NCI-H1092 (cell line): ENCODE measurements at places on chromosomes 13 and 19.
A peak's percentile ranks its signal among the peaks of the same experiment; 100 is the strongest.

DNA sequence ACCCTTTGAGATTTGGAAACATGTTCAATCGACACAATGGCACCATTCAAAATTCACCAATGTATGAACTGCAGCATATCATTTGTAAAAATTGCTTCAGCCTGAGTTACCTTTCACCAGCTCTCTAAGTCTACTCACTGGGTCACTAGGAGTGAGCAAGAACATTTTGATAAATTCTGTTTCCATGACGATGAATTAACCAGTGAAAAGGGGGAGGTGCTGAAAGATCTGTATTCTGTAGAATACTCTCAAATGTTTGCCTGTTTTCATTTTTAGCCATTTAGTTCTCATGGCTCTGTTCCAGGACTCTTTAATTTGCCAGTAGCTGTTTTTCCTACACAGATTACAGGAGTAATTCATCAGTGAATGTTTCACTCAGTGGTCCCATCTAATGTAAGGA lies 883.4 kb downstream of the DIAPH3 start:
- DNase-seq = peak; percentile 54

- DNase-seq = no peak
Observed at GRCh38 chr13:60134376-60134775, 29.4 kb downstream of the DIAPH3 start.

- DNase-seq = no peak
Observed at GRCh38 chr13:36251017-36251416, 36.7 kb upstream of the SOHLH2 start.

DNA sequence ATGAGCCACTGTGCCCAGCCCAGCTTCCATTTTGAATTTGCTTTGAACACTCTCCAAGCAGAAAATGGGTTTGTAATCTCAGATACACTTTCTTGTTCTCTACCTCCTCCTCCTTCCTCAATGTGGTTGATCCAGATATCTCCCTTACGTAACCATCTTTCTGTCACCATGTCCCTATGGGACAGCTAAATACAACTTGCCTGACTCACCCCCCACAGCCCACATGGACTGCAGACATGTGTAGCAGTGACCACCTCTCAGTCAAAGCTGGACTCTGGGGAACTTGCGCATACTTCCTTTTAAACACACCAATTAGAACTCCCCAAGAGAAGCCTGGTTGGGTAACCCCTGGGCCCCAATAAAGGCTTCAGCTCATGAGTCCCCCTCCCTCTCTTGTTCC lies 10.8 kb upstream of the ZNF799 start:
- DNase-seq = no peak

DNA sequence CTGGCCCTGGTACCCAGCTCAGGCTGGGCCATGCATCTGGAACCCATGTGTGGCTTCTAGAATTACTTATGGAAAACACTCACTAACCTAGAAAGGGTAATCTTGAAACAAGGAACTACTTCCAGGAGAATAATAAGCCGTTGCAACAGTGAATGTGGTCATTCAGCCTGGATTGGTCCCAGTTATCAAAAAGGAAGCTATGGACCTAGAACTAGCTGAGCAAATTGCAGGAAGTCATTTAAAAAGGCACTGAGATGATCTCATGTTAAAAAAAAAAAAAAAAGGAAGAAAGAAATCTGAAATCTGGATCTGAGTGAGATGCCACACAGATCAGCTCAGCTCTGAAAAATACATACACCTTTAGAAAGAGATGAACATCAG lies 59.6 kb downstream of the DCT start:
- no peak for DNase-seq

- no peak for DNase-seq
Observed at GRCh38 chr19:56740501-56740900, 68.9 kb upstream of the ZNF835 start.

DNA sequence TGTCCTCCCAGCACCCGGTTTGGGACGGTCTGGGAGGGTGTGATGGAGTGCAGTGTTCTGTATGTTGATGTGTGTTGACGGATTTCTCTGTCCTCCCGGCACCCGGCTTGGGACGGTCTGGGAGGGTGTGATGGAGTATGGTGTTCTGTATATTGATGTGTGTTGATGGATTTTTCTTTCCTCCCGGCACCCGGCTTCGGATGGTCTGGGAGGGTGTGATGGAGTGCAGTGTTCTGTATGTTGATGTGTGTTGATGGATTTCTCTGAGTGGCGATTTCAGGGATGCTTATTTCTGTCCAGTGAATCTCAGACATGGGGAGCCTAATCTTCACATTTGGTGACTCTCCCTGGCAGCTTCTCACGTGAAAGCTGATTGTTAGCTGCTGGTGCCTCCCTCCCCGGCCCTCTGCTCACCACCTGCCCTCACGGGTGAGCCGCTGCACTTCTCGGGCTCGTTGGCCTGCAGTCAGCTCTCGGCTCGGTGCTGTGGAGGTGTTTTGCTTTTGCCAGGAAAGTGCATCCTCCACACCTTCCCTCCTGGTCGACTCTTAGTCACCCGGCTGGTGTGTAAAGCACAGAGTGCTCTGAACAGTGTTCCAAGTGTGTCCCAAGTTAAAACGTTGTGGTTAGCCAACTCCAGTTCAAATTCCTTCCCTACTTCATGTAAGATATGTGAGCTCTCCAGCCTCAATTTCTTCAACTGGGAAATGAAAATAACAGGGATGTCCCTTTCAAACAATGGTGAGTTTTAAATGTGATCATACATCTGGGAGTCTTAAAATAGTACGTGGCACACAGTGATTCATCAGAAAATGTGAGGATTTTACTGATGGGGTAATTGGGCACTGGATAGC lies 54.6 kb downstream of the ATP11A start:
- peak; percentile 50 for DNase-seq

DNA sequence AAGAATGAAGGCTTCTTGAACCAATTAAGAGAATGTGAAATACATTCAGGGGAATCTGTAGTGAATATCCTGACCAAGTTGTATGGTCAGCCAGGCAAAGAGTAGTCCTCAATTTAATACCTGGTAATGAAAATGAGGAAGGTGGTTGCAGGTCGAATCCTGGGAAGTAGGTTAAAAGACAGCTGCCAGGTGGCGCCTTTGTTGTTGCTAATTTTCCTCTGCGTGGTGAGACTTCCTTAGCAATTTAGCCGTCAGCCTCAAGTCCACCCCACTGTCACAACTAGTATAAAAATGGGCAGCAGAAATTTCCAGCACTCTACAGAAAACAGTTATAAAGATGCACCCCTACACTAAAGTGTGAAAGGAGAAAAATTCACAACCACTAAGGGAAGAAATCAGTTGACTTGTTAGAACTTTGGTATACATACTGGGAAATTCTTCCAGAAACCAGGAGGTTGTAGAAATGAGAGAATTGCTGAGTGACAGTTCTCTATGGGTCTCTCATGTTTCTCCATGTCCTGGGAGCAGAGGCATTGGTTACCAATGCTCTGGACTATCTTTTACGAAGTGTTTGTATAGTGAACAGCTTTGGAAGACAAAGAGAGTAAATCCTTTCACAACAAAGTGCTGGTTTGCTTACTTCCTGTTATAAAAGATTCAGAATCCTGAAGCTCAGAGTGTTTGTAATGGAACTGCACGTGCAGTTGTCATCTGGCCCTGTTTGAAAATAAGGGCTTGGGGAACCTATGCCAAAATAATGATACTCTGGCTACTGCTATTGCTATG lies 235.9 kb downstream of the NHLRC3 start:
- DNase-seq = no peak

DNA sequence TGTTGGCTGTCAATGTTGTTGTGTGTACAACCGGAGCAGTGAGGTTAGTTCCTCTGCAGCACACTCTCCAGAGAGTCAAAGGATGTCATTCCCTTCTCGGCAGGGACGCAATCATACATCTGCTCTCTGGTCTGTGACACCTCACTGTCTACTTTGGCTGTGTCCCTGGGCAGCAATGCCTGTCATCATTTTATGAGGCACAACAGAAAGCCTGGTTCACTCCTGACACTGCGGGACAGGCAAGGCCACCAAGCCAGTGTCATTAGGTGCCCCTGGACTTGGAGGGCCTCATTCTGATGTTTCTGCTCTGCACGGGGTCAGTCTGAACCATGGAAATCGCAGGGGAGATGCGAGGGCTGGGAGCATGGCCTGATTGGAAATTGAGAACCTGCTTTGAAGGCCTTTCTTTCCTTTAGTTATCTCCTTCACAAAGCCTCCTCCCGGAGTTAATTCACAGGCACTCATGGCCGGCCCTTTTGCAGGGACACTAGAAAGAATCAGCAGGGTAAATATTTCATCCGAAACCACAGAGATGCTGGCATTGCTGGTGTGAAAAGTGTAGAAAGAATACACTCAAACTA lies 284.4 kb downstream of the ZNF536 start:
- no peak for DNase-seq

DNA sequence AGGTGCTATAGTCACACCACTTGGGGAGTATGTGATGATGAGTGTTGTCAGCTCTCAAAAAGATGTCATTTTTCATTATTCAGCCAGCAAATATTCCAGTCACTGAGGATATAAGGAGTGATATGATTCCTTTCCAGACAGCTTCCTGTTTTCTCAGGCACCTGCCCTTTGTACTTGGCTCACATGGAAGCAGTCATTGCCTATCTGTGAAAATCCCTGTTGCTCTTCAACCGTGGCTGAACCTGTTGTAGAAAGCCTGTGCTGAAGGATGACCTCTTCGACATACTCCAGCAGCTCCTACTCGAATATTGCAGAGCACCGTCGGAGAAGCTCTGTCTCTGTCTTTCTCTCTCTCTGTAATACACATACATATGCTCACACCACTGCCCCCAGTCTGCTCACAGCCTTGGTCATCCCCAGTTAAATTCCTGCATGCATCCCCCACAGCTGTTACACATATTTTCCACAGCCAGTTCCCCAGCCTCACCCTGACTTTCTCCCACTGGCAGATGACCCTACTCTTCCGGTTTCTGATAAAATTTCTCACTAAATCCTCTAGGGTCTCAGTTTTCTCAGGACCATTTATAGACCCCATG lies 204.2 kb upstream of the ARGLU1 start:
- no peak for DNase-seq

DNA sequence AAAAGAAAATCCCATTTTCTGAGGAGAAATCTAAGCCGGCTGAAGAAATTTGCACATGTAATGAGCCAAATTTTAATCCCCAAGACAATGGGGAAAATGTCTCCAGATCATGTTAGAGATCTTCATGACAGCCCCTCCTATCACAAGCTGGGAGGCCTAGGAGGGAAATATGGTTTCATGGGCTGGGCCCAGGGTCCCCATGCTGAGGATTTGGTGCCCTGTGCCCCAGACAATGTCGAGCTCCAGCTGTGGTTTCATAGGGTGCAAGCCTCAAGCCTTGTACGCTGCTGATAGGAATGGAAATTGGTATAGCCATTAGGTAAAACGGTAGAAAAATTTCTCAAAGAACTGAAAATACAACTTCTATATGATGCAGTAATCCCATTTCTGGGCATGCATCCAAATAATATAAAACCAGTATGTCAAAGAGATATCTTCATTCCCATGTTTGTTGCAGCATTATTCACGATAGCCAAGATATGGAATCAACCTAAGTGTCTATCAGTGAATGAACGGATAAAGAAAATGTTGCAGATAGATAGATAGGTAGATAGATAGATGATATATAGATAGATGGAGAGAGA lies 19.3 kb upstream of the FREM2 start:
- DNase-seq = no peak

GRCh38 chr13:68713394-68713793 lies 1394.2 kb upstream of the ATXN8OS start:
- DNase-seq = no peak

- DNase-seq = no peak
Observed at GRCh38 chr13:37647031-37647650, 48.6 kb upstream of the POSTN start.

- no peak for DNase-seq
Observed at GRCh38 chr13:73932091-73932490, 202.1 kb downstream of the KLF12 start.

DNA sequence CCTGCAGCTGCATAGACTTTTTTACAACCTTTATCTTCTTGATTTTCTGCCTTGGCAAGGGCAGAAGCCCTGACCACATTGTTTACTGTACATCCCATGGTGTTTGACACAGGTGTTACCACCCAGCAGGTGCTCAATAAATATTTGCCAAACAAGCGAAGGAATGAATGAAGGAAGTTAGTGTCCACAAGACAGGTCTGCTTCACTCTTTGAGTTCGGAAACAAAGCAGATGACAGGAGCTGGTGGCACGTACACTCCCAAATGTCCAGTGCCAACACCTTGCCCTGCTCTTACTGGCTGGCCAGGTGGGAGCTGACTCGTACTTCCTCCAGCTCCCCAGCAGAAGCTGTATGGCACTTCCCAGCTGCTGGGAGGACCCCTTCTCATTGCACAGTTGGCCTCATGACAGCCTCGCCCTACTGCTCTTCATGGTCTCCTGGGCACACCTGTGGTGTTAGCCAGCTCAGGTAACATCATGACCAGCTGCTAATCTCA lies 22.0 kb upstream of the MUC16 start:
- no peak for DNase-seq

GRCh38 chr19:11204943-11205349 lies 7.6 kb upstream of the KANK2 start:
- no peak for DNase-seq

DNA sequence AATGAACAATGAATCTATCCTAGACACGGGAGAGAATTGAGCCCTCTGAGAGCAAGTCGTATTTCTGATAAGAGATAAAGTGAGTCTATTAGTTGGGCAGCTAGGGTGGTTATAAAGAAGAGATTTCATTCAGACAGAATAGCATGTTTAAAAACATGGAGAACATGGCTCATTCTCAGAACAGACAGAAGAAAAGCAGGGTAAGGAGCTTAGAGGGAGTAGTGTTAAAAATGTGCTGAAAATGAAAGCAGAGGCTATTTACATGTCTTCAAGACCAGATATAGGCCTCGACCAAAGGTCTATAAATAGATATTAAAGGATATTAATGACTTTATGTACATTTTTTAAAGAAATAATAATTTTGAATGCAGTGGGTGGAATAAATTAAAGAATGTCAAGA lies 149.5 kb downstream of the SLITRK1 start:
- no peak for DNase-seq

- DNase-seq = no peak
Observed at GRCh38 chr13:90534617-90535370, 812.7 kb upstream of the MIR17HG start.

DNA sequence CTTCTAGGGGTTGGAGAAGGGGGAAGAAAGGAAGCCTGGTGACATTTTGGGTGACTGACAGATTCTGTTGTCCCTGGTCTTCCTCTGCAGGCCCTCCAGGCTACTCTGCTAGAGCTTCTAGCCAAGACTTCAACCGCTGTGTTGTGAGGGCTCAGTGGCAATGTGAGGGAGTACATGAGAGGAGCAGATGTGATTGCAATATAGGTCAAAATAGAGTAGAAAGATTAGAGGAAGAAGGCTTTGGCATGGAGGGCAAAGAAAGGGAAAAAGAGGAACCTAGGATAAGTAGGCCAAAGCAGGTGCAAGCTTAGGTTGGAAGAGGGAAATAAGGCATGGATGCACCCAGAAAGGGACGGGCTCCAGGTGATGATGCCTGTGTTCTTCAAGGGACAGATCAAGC lies 216.9 kb downstream of the RGCC start:
- DNase-seq = no peak

DNA sequence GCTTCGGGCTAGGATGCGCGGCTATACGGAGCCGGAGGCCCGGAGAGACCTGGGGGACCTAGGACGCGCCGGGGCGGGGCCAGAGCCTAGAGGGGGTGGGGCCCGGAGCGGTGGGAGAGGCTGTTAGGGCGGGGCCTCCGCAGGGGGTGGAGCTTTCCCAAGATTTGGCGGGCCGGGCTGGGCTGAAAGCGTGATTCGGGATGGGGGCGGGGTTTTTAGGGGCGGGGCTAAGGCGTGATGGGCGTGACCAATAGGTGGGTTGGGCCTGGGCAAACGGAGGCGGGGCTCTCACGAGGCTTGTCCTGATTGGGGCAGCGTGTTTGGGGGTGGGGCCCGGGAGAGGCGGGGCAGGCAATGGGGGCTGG lies 439 bp downstream of the RAB11B start:
- DNase-seq = peak; percentile 79

GRCh38 chr13:51619614-51620013 lies 35.4 kb downstream of the WDFY2 start:
- DNase-seq = no peak
